A172 (cell line): ENCODE measurements at places on chromosomes 5 and 9.

DNA sequence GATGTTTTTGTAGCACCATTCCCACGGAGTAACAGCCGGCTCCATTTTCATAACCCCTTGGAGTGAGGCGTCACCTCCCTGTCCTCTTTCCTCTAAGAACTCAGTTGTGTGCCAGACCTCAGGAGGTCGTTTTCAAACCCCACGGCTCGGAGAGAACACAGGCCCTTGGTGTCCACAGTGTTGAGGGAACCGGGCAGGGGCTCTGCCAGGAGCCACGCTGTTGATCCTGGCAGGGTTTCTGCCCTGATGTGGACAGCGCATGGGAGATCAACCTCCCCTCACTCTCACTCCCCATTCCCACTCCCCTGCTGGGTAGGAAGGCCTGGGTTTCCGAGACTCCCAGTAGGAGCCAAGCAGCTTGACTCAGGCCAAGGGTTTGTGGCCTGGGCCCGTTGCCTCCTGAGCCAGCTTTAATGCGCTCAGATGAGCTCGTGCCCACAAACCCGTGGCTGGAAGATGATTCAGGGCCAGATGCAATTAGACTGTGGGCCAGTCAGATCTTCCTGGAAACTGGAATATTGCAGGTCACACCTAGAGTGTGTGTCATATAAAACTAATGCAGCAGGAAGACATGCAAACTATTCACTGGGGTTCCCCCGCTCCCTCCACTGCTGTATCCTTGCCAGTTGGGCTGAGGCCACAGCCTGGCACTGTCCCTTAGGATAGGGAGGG lies 133.4 kb downstream of the SLC12A2 start:
- peak; percentile 94 for DNase-seq

GRCh38 chr9:128773049-128773448 lies 1.3 kb upstream of the ZER1 start:
- DNase-seq, result no peak

DNA sequence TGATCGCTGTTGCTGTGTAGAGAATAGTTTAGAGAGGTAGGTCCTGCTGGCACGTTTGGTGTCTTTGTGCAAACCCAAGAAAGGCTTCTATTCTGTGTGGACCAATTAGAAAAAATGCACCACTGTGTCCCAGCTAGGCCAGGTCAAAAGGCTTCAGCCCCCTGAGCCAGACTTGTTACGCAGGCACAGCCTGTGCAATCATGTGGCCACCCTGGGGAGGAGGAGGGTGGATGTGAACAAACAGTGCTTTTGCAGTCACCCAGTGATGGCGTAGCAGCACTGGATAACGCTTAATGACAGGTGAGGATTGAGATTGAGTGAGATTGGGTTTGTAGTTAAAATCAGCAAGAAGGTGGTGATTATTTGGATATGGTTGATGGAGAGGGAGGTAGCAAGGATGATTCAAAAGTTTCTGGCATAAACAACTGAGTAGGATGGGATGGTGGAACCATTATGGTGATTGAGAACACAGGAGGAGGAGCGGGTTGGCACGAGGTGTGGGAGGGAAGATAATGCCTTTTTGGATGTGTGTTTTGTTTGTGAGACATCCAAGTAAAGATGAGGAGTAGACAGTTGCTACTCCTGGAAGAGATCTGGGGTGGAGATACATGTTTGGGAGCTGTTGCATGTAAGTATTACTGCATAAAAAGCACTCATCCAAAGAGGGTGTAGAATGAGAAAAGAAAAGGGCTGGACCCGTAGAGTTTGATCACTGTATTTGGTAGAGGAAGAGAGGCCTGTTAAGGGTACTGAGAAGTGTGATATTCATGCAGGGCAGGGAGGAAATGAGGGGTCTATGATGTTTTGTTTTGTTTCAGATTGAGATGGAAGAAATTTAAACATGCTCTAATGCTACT lies 6.7 kb downstream of the GCNT1 start:
- DNase-seq, result no peak

DNA sequence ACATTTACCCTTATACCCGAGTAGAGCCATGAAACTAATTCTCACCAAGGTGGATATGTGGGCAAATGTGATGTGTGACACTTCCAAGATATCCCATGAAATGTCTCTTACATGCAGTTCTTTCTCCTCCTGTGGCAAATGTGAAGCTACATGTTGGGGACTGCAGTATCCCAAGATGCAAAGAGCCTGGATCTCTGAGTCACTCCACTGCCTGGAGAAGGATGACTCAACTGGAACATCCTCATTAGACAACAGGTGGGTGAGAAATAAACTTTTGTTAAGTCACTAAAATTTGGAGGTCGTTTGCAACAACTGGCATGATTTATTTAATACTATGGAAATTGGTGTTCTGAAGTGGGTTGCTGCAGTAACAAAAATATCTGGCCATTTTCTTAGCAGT lies 36.5 kb upstream of the TENT4A start:
- DNase-seq, result peak; percentile 47

- DNase-seq, result peak; percentile 46
These were observed 4.1 kb upstream of the RGMB start for GRCh38 chr5:98769210-98769958.

GRCh38 chr9:18073002-18073401 lies 401.0 kb upstream of the ADAMTSL1 start:
- no peak for DNase-seq

DNA sequence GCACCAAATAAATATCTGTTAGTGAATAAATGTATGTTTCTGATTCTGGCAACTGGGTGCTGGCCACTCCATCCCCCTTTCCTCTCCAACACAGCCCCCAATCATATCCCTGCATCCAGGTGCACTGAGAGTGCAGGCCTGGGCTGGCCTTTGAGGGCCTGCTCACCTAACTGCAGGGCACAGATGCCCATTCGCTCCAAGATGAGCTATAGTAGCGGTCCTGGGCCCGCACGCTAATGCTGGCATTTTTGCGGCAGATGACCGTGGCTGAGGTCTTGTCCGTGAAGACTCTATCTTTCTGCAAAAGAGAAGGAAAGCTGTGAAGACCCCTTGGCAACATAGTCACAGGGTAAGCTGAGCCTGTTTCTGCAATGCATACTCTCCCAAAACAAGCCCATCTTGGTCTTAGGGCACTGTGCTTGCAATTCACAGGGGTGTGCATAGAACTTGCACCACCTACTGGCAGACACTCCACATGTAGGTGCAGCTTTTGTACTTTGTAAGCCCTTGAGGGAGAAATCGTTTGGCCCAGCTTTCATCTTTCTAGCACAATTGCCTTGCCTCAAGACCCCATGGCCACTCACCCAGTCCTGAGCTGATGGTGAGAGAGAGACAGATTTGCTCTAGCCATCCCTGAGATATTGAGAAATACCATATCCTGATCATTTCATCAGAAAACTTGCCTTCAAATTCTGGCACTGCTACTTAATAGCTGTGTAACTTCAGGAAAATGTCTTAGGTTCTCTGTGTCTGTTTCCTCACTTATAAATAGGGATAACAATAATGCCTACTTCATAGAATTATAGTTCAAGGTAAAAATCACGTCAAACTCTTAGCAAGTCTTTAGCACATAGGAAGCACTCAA lies 13.5 kb downstream of the IL12B start:
- peak; percentile 34 for DNase-seq

DNA sequence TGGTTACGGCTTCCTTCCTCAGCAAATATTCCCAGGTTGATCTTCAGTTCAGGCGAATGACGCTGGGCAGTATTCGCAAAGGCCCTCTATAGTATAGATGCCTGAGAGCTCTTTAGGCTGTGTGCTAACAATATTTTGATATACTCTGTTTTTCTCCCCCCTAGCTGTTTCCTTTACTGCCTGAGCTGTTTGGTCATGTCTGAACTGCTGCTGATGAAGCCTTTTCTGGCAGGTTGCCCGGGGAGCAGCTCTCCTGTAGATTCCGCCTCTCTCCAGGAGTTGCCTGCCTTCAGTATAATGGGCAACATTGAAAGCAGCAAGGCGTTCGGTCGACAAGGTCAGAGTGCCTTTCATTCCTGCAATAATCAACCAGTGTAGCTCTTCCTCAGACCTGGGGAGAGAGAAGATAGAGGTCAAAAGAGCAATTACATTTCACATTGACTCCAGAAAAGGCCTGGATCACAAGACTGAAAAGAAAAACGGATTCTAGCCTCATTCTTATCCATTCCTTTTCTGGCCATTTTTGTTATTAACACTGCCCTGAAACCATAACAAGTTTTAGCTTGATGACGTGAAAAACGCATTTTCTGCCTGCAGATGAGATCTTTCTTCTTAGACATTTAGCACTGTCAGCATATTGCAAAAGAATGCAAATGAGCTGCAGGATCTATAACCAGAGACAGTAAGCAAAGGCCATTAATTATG lies 60.1 kb upstream of the ZNF608 start:
- peak; percentile 60 for DNase-seq

DNA sequence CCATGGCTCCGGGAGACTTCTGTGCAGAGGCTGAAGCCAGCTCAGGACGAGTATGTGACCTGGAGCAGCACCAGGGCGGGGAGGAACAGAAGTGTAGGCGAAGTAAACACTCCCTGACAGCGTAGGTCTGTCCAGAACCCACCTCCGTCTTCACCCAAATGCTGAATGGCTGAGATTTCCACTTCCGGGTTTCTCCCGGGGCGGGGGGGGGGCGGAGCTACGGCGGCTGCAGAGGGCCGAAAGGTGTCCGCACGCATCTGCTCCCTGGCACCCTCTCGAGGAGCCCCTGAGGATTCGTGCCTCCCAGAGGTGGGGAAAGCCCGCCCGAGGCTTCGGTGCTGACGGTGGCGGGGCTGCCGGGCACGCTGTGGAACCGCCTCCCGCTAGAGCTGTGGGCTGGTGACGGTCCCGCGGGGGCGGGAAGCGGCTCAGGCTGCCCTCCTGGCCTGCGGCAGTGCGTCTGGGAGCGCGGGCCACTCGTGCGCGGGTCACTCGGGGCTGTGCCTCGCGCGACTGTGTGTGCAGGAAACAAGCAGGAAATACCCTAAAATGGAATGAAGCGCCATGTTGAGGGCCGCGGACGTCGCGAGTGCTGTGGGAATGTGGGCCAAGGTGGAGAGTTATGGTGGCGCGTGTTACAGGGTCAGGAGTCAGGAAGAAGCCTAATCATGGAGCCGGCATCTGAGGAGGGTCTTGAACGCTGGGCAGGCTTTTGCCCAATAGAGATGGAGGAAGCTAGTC lies 1425.4 kb downstream of the FOXD4L5 start:
- peak; percentile 49 for DNase-seq

DNA sequence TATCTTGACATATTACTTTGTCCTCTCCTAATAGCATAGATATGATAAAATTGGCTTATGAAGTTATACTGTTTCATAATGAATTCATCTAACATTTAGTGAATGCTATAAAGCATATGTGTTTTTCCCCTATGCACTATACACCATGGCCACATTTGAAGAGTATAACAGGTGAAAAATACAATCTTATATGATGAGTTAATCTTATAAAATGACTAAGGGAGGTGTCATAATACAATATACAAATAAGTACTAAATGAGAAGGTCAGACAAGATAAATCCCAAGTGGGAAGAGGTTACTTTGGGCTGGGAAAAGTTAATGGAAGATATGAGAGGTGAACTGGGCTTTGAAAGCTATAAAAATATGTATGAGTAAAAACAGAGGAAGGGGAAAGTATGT lies 174.4 kb downstream of the PCSK1 start:
- no peak for DNase-seq

DNA sequence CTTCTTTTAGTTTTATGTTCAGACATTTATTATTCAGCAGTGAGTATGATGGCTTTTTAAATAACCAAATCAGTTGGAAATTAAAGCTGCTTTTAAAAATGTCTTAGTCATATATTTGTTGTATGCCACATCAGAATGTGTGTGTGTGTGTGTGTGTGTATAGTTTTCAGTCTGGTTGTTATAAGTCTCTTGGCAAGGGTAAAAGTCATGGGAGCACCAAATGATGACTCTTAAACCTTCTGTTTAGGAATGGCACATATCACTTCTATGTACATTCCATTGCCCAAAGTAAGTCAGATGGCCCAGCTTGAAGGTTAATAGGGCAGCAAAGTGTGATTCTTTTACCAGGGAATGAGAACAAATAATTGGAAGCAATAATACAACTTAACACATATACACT lies 135.9 kb downstream of the RNF180 start:
- no peak for DNase-seq

DNA sequence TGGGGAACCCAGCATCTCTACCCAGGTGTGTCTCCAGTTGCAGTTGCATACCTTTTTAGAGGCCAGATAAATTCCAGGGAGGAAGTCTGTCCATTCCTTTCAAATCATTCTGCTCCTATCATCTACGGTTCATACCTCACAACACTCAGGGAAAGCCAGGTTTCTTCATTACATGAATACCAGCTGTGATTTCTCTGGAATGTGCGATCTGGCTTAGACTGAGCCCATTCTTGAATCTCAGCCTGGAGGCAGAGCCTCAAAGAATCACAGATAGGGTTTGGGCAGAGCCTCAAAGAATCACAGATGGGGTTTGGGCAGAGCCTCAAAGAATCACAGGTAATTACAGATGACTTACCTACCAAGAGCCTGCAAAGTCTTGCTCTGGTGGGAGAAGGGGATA lies 7.2 kb downstream of the P4HA2 start:
- no peak for DNase-seq

GRCh38 chr5:128402506-128402905 lies 135.5 kb downstream of the FBN2 start:
- DNase-seq, result no peak

DNA sequence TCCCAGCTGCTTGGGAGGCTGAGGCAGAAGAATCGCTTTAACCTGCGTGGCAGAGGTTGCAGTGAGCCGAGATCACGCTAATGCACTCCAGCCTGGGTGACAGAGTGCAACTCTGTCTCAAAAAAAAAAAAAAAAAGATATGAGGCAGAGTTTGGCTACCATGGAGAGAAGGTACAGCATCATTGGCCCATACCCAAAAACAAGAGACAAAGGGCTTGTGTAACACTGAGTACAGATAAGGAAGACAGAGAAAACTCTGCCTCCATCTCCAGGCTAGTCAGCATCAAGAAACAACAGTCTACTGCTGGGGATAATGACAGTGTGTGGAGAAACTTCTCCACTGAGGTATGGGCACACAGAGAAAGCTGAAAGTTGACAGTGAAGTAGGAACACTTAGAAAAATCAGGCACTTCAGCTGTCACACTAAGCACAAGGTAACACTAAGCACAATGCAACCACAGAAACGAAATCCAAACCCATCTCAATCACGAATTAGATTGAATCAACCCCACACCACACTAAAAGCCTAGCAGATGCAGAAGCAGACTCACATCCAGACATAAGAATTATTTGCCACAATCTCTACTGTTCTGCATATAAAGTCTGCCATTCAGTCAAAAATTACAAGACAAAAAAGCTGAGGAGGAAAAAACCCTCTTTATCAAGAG lies 10.5 kb downstream of the PJA2 start:
- DNase-seq, result no peak

- DNase-seq, result no peak
These were observed 34.4 kb upstream of the SLC6A3 start for GRCh38 chr5:1479581-1480188.
